Osteocyte (in vitro differentiated cells): ENCODE measurements at places on chromosomes 1 and 21. TPM values are rescaled to one million over a fixed set of nuclear protein-coding genes. Genes with fewer than 3 reads are reported as not detected.

The NUF2 gene
- 5.2 and 6.8 TPM in 2 replicates for total RNA-seq

The STIL gene
- 4.7 and 5.6 TPM in 2 replicates for total RNA-seq

The PADI3 gene
- total RNA-seq = 0.39 and 0.73 TPM in 2 replicates

GRCh38 chr1:24481101-24481500 lies 21.5 kb upstream of the RCAN3 start:
- H3K4me3 ChIP-seq = no peak overlapping the region
- no peaks in the 10 kb centered on the region for H3K36me3 ChIP-seq
- no peak for DNase-seq
- no peaks in the 10 kb centered on the region for H3K27me3 ChIP-seq

The CHI3L2 gene
- total RNA-seq = not detected in 2 replicates
